Stimulated activated CD4-positive, alpha-beta T cell treated with anti-CD3 and anti-CD28 coated beads, Interleukin-15, amount 100 ng/mL, for 1 hour (primary cell): ENCODE measurements at places on chromosomes 12 and 14.

- DNase-seq = no peak
These were observed at the start of gene CLEC6A for GRCh38 chr12:8455727-8456360. Gene CLEC6A (plus strand): TSS chr12:8455962. CDS start chr12:8456112, 150 bp downstream.

GRCh38 chr14:95311752-95312151 lies 8.0 kb downstream of the CLMN start:
- DNase-seq = no peak

GRCh38 chr14:54658836-54659235 lies 91.9 kb downstream of the SAMD4A start:
- no peak for DNase-seq

GRCh38 chr12:105676694-105677093 lies 346.2 kb downstream of the C12orf75 start:
- DNase-seq = no peak

DNA sequence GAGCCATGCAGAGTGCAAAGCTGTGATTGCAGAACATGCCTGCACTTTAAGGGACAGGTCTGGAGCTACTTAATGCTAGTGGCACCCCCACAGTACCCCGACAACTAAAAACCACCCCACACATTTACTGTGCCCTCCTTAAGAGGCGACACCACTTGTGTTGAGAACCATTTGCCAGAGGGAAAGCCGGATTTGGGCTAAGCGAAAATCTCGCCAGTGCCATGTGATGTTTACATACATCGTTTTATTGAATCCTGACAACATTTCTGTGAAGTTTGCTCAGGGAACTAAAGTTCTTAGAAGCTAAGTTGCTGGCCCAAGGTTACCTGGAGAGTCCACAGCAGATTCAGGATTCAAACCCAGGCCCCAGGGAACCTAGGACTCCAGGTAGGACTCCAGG lies 119.0 kb upstream of the FKBP4 start:
- DNase-seq = no peak

- no peak for DNase-seq
These were observed 99.7 kb downstream of the TMEM117 start for GRCh38 chr12:43935581-43935980.

GRCh38 chr12:52198454-52199215 lies 6.8 kb upstream of the KRT80 start:
- DNase-seq = no peak

DNA sequence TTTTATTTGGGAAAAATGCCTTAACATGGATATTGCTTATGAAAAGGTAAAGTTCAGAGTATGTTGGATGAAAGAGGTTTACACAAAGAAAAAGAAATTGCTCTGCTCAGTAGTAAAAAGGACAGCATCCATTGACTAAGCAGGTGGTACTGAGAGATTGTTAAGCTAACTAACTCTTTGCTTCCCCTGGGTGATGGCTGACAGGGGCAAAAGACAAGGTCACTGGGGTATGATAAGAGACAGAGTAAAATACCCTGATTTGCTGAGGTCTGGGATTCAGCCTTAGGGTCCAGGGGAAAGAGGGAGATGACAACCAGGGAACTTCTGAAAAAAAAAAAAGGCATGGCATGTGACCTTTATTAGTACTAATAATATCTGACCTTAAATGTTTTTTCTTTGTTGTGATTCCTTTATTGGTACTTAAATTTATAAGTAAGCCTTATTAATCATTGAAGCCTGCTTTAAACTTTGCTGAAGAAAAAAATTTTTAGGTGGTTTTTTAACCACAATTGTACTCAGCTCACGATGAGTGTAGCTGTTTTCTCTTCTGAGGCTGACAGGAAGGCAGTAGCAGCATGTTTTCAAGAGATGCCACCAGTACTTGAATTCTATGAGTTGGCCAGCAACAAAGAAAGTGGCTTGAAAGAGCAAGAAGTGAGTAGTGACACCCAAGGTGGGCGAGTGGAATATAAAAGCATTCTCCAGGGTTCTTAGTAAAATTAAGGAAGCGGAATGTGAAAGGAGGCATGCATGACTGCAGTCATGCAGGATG lies 43.7 kb upstream of the KITLG start:
- no peak for DNase-seq

DNA sequence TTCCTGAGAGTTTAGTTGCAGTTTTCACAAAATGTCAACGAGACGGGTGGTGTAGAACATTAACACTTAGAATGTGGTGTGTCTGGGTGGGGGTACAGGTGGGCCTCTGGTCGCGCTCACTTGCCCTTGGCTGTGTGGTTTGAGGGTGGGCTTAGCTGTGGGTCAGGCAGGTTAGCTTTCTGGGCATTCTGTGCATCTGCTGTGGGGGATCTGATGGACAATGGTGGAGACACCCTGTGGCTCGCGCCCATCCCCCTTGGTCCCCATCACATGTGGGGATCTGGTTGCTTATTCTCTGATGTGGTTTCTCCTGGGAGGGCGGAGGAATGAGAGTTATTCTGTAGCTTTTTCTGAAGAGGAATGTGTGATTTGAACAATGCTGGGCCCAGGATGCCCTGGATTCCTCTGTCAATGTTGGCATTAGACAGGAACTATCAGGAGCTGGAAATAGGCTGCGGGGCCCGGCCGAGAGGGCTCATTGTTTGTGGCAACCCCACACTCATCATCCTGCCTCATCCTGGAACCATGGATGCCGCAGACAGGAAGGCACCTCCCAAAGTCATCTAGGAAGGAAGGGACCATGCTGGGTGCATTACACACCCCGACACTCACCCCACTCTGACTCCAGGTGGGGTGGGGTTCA lies 101.6 kb downstream of the TSPAN9 start:
- DNase-seq = no peak

GRCh38 chr14:29868000-29868399 lies 59.6 kb downstream of the PRKD1 start:
- no peak for DNase-seq

DNA sequence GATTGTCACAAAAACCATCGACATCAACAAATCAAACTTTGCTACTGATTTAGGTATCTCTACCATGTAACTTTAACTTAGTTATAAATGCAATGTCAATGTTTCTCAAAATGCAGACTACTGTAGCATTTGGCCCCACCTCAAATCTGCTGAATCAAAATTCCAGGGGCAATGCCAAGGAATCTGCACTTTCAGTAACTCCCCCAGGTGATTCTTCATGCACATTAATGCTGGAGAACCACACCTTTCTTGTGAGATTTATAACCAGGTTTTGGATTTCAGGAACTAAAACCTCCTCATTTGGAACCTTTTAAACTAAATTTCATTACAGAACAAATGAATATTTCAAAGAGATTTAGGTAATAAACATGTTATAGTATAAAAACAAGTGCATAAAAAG lies 4.9 kb downstream of the ATP2B1 start:
- DNase-seq = no peak

DNA sequence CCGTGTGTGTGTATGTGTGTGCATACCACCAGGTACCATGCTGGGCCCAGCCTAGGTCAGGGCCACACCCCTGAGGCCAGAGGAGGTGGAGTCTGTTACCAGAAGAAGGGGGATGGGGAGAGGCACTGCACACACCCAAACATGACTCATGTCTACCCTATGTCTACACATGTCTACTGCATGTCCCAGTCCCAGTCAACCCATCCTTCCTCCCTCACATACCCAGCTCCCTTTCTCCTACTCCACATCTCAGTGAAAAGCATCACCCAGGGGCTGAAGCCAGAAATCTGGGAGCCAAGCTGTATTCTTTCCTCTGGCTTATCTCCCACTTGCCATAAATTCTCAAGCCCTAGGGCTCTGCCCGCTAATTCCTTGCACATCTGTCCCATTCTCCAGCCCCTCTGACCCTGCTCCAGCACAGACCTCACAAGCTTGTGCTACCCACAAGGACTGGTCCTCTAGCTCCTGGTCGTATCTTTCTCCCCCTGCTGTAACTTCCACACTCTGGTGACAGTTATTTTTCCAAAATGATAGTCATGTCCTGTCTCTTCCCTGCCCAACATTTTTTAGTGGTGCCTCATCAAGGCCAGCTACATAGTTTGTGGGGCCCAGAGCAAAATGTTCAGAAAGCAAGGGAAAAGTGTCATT lies 18.0 kb upstream of the APPL2 start:
- DNase-seq = no peak

DNA sequence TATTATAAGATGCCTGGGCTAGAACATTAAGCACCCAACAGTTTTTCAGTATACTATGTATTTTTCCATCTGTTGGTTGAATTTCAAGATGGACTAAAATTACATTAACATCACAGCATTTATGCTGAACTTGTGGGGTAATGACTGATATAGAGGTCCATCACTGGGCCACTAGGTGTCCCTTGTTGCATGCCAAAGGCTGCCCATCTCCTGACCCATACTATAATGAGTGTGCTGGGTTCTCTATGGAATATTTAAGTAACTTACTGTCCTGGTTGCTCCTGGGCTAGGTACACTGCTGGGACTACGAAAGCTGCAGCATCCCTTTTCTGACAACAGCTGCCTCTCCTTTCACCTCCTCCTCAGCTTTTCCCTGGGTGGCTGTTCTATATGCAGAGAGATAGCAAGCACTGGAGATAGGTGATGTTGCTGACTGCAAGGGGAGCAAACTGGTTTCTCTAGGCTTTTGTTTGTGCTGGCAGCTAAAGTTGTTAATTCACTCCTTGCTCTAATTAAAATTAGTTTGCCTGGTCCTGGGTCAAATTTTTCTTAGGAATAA lies 138.6 kb upstream of the TRHDE start:
- DNase-seq = no peak

GRCh38 chr12:4580281-4580688 lies 18.3 kb downstream of the DYRK4 start:
- no peak for DNase-seq

GRCh38 chr12:54890339-54890738 lies 36.0 kb downstream of the MUCL1 start:
- DNase-seq = no peak

DNA sequence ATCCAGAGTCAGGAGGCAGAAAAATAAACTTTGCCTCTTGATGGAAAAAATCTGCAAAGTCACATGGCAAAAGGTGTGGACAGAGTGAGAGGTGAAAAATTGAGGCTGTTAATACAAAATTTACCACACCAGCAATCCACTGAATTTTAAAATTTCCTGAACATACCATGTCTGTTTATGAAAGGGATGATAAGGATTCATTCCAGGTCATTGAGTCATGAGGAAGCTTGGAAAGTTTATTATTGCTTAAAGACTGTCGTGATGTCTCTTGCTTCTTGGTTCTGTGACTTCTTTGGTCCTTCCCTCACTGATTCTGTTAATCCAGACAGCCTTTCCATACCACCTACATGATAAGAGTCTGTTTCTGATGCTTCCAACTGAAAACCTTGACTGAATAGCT lies 73.2 kb downstream of the TTC6 start:
- DNase-seq = no peak

GRCh38 chr14:53626761-53627160 lies 329.9 kb downstream of the BMP4 start:
- DNase-seq = no peak

- no peak for DNase-seq
These were observed 103.8 kb downstream of the ARMH4 start for GRCh38 chr14:58048219-58048618.

- DNase-seq = no peak
These were observed 100.0 kb downstream of the PRKCH start for GRCh38 chr14:61421212-61421923.

- no peak for DNase-seq
These were observed 3.1 kb downstream of the KRT82 start for GRCh38 chr12:52402873-52403540.

- DNase-seq = peak; percentile 44
These were observed 1.7 kb downstream of the AJUBA start for GRCh38 chr14:22980672-22981089.

DNA sequence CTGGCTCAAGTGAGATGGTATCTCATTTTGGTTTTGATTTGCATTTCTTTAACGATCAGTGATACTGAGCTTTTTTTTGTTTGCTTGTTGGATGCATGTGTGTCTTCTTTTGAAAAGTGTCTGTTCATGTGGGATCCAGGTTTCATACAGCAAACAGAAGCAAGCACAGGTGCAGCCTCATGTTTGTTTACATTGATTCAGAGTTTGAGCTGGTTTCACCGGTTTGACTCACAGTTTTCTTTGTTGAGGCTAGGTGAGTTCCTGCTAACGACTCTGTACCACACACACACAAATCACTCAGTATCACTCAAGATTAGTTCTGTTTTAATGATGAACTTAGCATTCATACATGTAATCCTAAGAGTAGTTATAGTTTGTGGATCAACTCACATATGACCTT lies 3.7 kb downstream of the OR10G2 start:
- no peak for DNase-seq

GRCh38 chr12:94817695-94818075 lies 167.3 kb upstream of the TMCC3 start:
- DNase-seq = no peak

DNA sequence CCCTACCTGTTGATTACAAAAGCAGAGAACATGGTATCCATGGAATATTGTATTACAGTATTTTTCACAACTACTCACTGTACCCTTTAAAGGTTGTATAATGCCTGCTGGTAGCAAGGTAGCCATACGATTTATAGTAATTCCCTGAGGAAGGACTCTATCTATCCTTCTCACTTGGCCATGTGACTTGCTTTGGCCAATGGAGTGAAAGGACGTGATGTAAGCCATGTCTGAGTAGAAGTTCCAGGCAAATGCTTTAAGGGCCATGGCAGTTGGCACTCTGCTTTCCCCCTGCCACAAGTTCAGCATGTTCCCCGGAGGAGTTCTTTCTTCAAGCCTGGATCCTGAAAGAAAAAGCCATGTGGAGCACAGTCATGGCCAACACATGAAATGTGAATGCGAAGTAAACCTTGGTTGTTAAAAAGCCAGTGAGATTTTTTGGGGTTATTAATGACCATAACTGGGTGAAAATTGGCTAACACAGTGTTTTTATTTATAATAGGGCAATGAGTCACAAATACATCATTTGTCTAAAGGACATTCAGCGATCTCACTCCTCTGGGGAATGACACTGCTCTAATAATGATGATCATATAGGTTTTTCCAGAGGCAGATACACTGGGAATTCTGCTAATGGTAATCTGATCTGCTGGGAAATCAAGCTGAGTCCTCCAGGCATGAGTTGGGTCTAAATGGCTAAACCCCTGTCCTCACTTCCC lies 67.4 kb upstream of the SLC38A2 start:
- no peak for DNase-seq

GRCh38 chr14:34710006-34710405 lies 4.4 kb downstream of the CFL2 start:
- no peak for DNase-seq

GRCh38 chr14:39217214-39217879 lies 16.4 kb upstream of the MIA2 start:
- no peak for DNase-seq
